ENCODE measurements at places on chromosomes 16 and 17.

DNA sequence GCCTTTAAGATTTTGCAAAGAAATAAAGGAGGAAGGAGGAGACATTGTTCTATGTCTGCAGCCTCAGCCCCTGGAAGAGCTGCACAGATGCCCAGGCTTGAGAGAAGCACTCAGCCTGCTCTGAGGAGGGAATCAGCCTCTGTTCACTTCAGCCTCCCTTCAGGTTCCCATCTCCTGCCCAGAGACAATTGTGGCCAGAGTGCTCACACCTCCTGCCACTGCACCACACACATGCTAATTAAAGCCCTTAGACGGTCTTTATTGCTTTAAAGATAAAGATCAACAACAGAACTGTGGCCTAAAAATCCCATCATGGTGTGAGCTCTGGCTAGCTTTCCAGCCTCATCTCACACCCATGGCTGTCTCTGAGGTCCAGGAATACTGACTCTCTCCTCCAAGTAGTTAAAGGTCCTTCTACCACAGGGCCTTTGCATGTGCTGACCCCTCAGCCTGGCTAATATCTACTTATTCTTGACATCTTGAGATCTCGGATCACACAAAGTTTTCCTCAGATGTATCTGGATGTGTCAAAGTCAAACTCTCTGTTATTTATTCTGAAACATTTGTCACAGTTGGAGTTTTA, 33.8 kb downstream of the CHD9NB start:
- DNase-seq: no peak

- DNase-seq: no peak
These were observed 717 bp downstream of the CYBA start for GRCh38 chr16:88649924-88650748.

GRCh38 chr17:54259476-54259875, 436.7 kb downstream of the KIF2B start:
- no peak for DNase-seq

DNA sequence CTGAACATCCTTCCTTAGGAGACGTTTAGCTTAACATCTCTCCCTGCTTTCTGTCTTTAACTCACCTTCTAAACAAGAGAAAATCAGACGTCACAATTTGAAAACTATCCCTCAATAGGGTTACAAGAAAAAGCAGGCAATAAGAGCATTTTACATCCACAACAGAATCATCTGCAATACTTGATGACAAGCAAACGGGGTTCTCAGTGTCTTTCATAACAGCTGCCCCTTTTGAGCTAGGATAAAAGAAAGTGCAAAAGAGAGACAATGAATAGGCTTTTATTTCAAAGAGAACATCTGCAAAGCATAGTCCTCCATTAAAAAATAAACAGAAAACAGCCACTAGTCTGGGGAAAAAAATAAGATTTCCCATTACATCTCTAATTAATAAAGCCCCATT, 13.2 kb downstream of the XYLT1 start:
- DNase-seq: no peak

- no peak for DNase-seq
These were observed 65.1 kb upstream of the HAS3 start for GRCh38 chr16:69040144-69040909.

DNA sequence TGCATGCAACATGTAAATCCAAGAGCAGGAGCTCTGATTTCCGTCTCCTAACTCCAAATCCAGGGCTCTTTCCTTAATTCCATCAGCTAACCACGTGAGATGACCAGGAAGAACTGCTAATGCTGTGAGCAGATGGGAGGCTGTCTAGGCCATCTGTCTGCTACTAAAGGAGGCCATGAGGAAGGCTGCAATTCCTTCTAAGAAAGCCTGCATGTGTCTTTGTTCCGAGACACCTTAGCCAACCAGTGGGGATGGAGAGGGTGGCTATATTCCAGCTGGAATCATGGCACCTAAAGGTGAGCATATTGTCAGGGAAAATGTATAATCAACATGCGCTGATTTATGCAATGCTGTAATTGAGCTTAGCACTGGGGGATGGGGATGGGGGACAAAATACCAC, 267.2 kb upstream of the CDH5 start:
- DNase-seq: no peak

GRCh38 chr17:6611231-6611630, 29.3 kb downstream of the KIAA0753 start:
- no peak for DNase-seq

- no peak for DNase-seq
These were observed 85.2 kb downstream of the C16orf78 start for GRCh38 chr16:49458656-49459445.

GRCh38 chr16:84853534-84853933, 33.7 kb downstream of the CRISPLD2 start:
- no peak for DNase-seq

- no peak for DNase-seq
These were observed 16.0 kb downstream of the NUPR1 start for GRCh38 chr16:28522792-28523191.

DNA sequence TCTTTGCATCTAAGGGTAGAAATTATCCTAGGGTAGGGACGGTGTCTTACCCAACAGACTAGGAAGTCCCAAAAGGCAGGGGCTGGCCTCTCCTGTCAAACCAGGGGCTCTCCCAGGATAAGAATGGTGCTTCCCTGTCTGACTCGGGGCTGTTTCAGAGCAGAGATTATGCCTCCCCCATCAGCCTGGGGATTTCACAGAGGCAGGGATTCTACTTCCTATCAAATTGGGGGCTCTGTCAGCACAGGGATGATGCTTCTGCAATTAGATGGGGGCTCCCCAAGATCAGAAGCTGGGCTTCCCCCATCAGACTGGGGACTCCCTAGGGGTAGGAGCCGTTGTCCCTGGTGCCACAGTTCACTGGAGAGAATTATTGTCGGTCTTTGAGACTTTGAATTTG, 2.3 kb downstream of the NXPH3 start:
- DNase-seq: no peak

DNA sequence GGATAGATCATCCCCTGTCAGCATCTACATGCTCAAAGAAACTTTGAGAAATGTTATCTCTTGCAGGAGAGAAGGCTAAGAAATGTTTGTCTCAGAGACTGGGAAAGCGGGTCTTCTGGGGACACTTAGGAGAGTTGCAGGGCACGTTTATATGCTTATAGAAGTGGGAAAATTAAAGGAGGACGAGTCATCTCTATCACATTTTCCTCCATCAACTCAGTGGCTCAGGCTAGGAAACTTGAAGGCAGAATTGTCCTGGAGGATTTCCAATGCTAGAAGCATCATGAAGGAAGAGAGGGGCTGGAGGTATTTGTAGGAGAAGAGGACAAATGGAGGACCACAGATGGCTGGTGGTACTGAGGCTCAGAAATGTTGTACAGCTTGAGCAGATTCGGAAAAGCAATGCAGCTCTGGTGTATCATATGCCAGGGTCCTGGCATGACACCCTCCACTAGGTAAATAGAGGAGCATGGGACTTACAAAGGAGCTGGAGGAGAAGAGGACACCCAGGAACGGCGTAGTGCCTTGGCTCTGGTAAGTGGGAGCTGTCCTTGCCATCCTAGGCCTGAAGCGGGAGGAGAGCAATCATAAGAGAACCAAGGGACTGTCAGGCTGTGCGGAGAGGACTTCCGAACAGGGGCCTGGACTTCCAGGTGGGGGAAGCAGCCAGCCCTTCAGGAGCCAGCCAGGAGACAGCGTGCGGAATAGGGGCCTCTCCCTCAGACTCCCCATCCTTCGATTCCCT, 4.5 kb upstream of the HS3ST3B1 start:
- DNase-seq: no peak

DNA sequence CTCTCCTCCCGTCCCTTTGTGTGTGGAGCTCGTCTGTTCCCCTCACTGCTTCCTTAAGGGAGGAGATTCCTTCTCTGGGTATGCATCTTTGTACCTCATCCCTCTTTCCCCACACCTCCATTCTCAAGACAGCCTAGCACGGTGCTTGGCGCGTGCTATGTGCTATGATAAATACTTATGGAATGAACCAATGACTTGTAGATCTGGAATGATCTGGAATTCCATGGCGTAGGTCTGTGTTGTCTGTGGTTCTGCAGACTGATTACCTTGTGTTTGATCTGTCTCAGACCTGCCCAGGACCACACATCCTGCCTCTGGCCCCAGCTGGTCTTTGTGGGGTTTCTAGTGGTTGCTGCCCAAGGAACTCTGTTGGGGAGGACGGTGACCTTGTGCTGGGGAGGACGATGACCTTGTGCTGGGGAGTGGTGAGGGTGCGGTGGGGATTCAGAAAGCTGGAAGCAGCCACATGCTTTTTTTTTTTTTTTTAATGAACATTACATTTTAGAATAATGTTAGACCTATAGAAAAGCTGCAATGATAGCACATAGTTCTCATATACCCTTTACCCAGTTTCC, 33.5 kb upstream of the ETV4 start:
- no peak for DNase-seq

DNA sequence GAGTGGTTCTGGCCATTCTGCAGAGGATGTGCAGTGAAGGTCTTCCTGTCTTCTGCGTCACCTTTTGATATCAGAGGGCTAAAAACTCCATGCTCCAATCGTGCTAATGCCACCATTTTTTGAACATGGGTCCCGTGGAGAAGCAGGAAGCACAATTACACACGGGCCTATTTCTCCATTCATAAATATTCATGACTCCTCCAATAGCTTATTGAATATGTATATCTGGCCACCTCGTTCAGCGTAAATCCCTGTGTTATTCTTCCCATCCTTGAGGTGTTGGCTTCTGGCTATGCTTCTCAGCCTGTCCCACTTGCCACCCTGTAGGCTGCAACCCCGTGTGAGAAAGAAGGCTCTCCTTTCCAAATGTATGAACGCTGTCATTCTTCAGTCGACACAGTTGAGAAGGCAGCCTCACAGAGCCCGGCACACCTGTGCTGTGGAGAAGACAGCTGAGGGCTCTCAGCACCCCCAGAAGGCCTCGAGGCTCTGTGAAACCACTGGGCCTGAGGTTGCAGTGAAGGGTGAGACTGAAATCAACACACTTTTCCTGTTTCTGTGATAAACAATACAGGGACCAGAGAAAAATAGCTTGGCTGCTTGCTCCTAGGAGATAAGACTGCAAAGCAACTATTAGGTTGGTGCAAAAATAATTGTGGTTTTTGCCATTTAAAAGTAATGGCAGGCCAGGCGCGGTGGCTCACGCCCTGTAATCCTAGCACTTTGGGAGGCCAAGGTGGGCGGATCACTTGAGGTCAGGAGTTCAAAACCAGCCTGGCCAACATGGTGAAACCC, 4.9 kb upstream of the ANKRD40CL start:
- DNase-seq: no peak

- DNase-seq: no peak
These were observed 404.8 kb downstream of the CDH13 start for GRCh38 chr16:83031524-83031923.

DNA sequence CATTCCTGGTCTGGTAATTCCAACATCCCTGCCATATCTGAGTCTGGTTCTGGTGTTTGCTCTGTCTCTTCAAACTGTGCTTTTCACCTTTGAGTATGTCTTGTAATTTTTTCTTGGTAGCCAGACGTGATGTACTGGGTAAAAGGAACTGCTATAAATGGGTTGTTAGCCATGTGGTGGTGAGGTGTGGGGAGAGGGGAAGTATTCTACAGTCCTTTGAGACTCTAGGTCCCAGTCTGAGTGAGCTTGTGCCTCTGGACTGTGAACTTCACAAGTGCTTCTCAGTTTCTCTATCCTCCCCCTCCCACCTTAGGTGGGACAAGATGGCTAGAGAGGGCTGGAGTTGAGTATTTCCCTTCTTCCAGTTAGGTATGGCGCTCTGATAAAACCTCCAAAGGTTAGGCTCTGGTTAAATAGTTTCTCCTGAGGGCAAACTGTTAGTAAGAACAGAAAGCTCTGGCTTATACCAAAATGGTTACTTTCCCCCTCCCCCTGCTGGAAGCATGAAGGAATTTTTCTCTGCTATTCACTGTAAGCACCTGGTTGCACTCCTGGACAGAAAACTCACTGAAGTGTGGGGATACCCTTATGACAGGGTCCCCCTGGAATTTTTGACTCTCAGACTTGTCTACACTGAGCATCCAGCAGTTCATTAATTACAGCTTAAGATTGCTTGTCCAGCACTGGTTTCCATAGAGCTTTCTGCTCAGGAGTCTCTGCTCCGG, 87.8 kb downstream of the MARCHF10 start:
- no peak for DNase-seq

GRCh38 chr17:39543664-39544063, 64.1 kb downstream of the NEUROD2 start:
- no peak for DNase-seq

DNA sequence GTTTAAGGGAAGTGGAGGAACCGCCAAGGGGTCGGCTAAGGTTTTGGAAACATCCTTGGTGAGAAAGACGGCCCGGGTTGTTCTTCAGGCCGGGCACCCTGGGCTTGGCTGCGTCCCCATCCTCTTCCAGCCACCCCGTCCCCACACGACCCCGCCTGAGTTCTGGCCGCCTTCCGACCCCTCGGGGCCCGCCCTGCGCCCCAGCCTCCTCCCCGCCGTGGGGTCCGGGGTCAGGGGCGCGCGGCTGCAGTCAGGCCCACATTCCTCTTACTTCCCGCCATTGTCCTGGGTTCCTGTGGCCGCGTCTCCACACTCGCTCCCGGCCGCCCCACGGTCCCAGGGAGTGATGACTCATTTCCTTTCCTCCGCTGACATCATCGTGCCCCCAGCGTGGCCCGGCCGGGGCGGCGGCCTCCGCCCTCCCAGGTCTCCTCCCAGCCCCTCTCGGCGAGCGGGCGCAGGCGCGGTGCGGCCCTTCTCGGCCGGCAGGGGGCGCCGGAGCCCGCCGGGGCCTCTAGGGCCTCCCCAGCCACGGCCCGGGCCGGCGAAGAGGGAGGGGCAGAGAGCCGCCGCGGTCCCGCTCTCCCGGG, 59.6 kb downstream of the WSB1 start:
- DNase-seq: peak; percentile 81

DNA sequence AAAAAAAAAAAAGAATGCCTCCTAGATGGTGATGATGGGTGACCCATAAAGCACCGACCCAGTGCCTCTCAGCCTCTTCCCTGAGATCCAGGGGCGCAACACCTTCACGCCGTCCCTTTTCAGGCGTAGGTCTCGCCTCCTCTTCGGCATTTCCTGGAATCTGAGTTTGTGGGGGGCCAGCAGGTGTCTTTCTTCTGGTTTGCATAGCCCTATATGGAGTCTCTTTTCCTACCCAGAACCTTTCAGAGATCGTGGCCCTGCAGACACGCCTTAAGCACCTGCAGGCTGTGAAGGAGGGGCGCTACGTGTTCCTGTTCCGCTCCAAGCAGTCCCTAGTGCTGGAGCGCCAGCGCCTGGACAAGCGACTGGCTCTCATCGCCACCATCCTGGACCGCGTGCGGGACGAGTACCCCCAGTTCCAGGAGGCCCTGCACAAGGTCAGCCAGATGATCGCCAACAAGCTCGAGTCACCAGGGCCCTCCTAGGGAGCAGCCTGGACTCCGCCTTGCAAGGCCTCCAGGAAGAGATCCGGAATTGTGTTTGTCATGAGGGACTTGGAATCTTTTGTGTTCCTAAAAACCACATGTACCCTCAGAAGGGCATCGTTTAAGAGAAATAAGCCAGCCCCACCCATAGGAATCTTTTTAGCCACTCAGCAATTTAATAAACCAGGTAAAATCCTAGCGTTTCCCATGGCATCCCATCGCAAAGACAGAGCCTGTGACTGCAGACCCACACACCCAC, 1.9 kb upstream of the GAA start:
- DNase-seq: no peak

- peak; percentile 43 for DNase-seq
These were observed 8.2 kb upstream of the CSNK1D start for GRCh38 chr17:82281502-82282238.
